IPS DF 19.7 (cell line): ENCODE measurements at places on chromosomes 12 and 14.
A peak's percentile ranks its signal among the peaks of the same experiment; 100 is the strongest.

- no peak for DNase-seq
These were observed at the start of gene MDGA2 for GRCh38 chr14:47675466-47676314. MDGA2 (minus strand) TSS chr14:47675605.

GRCh38 chr12:29616664-29617406 is 119.3 kb upstream of the OVCH1 start:
- DNase-seq = no peak

GRCh38 chr14:92414690-92415445 is 91.9 kb downstream of the SLC24A4 start:
- no peak for DNase-seq

- no peak for DNase-seq
These were observed 82.6 kb downstream of the VWF start for GRCh38 chr12:6041891-6042290.

DNA sequence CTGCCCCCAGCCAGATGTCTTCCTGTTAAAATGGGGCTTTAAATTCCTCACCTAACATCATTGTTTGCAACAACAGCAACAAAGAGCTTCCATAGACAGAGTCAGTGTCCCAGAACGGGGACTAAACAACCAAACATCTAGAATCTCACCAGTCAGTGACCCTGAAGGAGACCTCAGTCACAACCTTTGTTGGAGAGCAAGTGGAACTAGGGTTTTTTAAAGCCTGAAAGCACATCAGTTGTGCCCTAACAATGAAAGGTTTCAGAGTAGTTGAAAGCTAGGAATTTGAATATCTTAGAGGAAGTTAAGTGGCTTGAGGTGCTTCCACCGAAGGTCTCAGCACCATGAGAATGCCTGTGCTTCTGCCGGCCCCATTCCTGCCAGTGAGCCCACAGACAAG is 5.0 kb upstream of the ALDH2 start:
- DNase-seq = no peak

DNA sequence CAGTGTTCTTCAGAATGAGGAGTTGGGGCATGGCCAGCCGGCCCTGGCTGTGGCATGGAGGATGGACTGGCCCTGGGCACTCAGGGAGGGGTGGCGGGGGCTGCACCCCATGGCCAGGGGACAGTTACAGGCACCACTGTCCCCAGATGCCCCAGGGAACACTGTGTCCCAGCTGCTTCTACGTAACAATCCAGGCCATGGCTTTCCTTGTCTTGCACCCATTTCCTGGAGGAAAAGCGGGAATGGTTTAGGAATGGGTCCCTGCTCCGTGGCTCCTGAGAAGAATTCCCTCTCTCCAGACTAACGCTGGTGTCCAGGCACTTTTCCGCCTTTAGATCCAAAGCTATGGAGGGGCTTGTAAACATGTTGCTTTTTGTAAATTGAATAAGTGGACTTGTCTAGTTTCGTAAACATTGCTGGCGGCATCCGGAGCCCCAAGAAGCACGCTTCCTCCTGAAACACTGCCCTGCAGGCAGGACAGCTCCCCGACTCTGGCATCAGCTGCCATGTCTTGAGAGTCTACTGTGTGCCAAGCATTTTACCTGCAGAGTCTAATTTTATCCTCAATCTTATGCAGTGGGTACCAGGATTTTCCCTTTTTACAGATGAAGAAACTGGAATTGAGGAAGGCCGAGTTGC is 238.3 kb downstream of the SLC41A2 start:
- no peak for DNase-seq

- DNase-seq = no peak
These were observed 55.8 kb upstream of the CCDC175 start for GRCh38 chr14:59632381-59632780.

GRCh38 chr12:50545213-50545612 is 40.4 kb downstream of the DIP2B start:
- DNase-seq = no peak

GRCh38 chr14:95774265-95775160 is 60.6 kb upstream of the TCL1A start:
- DNase-seq = peak; percentile 50

GRCh38 chr14:55805250-55805649 is 225.2 kb downstream of the KTN1 start:
- DNase-seq = no peak

DNA sequence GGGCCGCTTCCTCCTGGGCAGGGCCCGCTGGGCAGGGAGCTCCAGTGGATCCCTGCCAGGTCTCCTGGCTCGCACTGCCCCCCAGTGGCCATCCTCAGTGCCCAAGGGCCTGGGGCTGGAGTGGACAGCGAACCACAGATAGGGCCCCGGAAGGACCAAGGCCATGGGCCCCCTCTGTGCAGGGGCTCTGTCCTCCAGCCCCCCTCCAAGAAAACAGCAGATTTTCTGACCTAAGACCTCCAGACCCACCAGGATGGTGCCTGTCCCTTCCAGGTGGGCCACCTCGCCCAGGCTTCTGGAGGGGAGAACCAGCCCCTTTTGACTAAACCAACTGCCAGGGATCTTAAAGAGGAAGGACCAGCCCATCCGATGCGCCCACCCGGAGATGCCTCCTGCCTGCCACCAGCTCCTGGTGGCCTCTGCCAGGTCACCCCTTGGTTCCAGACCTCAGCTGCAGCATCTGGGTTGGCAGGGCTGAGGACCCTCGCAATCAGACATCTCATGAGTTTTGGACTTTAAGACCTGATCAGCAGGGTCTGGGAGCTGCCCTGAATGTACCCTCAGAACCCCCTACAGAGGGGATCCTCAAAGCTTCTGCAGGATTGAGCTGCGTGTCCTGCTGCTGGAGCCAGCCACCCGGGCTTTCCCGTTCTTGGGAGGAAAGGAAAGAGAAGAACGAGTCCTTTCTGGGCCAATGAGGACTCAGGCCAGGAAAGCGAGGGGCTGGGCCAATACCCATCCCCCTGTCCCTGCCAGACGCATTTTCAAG is 325.8 kb upstream of the DIO3 start:
- DNase-seq = no peak

DNA sequence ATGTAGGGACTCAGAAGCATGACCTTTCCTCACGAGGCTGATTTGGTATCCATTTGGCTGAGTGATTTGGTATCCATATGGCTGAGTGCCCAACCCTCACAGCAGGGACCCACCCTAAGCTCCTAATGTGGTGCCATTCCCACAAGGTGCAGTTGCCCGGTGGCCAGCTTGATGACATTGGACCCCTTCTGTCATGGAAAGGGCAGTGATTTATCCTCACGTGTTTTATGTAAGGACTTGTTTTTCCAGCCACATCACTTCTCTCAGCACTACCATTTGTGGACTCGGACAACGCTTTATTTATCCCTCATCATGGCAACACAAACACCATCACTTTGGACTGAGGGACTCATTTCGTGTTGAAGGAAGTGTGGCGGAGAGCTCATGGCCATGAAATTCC is 8.5 kb upstream of the CDC42BPB start:
- DNase-seq = no peak

GRCh38 chr14:104356020-104356737 is 217.8 kb downstream of the KIF26A start:
- no peak for DNase-seq

- DNase-seq = no peak
These were observed 45.6 kb downstream of the RNFT2 start for GRCh38 chr12:116783525-116784237.

DNA sequence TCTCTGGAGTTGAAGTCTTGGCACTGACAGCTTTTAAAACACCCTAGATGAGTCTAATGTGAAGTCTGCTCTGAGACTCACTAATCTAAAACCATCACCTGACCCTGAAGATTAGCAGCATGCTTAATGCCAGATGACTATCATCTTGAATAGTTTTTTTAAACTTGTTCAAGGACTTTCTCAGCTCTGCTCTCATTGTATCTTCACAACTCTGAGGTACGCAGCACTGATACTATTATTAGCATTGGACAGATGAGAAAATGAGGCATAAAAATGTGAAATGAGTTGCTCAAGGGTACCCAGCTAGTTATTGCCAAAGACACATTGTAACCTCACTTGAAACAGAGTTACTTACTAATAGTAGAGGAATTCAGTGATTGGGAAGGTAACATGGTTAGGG is 4.8 kb downstream of the SLC38A1 start:
- DNase-seq = no peak

GRCh38 chr12:54998958-54999510 is 14.5 kb upstream of the TESPA1 start:
- no peak for DNase-seq

- no peak for DNase-seq
These were observed 216.0 kb upstream of the DAAM1 start for GRCh38 chr14:58972233-58973017.

DNA sequence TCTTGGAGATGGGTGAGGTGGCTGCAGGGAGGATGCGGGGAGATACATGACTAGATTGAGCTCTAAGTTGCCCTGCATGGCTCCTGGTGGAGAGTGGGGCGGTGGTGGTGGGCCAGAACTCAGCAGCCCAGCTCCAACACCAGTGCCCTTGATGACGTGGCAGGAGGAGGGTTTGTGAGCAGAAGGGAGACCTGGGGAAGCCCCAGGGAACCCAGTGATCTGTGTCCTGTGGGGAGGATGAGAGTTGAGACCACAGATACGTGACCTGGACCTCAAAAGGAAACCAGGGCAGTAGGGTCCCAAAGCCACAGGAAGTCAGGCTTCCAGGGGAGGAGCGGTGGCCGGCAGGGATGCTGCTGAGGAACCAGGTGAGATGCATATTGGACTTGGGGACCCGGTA is 989.1 kb upstream of the TMEM132C start:
- DNase-seq = no peak

- DNase-seq = no peak
These were observed 619.2 kb upstream of the LRFN5 start for GRCh38 chr14:40987481-40987880.

- DNase-seq = no peak
These were observed 19.0 kb upstream of the KRAS start for GRCh38 chr12:25269701-25270100.

DNA sequence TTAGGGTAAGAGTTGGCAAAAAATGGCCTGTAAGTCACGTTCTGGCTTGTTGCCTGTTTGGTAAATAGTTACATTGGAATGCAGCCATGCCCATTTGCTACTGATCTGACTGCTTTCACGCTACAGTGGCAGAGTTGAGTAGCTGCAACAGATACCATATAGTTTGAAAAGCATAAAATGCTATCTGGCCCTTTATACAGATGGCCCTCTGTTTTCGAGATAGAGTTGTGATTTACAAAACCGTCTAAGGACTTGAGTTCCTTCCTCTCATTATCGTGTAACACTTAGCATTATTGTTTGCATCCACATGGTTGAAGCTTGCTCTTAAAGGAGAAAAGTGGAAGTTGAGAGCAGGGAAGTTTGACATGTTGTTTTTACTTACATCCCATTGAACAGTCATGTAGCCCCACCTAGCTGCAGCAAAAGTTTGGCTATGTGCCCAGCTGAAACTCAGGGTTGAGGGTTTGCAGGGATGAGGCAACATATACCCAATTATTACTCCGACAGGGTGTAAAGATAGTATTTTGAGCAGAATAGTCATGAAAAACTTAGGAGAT is 11.3 kb upstream of the SCFD1 start:
- no peak for DNase-seq

DNA sequence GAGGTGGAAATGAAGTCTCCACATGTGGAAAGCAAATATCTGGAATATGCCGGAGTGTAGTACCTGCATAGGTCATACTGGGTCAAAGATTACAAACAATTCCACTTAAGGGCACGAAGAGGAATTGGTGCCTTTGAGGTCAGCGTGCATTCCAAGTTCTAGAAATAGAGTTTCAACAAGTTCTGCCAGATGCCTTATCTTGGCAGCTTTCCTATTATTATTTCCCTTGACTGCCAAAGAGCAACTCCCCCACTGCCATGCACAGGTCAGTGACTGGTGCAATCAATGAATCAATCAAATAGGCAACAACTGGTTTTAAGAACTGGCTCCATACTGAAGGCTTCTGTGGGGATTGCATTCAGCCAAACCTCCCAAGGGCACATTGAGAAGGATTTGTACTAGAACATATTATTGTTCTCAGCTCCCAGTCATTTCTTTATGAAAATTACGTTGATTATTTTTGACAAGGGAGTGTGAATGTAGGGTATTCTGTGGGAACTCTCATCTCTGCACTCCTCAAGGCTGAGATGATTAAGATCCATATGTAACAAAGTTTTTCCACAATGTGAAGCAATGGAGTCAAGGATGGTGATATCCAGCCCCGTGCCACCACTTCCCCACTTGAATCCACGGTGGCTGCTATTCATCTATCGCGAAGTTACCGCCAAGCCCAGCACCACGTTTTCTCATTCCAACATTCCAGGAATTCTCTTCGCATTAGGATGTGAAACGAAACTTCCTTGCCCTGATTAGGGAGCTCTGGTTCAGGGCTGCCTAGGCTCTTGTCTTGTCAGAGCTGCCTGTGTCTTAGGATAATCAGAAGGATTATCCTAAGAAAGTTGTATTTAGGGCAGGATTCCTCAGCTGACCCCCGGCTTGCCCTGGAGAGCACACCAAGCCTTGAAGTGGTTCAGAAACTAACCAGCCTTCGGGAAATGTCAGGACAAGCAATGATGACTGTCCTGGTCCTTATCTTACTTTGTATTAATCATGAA is 115.1 kb upstream of the PCED1B start:
- DNase-seq = peak; percentile 69

GRCh38 chr12:23528316-23528715 is 421.2 kb downstream of the SOX5 start:
- no peak for DNase-seq

- DNase-seq = no peak
These were observed 23.0 kb upstream of the EIF2B2 start for GRCh38 chr14:74979442-74980397.

DNA sequence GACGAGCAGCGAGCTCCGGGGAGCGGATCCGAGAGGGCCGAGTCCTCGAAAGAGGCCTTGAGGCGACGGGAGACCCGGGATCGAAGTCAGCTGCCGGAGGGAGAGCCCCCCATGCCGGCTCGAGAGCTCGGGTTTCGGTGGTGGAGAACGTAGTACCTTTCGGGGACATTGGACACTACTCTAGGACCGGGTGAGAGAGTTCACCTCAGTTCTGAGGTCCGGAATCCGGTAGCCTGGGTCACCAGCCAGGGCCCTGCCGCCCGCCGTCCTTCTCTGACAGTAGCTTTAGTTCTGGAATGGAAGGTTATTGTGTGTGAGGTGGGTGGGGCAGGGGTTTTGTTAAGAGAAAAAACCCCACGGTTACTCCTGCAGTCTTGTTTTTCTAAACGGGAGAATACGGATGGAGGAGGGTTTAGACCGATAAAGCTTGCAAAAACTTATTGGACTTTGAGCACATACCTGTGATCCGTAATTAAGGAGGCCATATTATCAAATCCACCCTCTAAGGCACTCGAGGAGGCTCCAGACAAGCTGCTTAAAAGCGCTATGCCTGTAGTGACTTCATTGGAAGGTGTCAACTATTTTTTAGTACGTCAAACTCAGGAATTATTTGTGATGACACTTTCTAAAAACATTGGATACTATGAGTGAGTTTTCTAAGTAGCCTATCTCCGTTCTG is 765 bp downstream of the SCYL2 start:
- DNase-seq = no peak

- no peak for DNase-seq
These were observed 415.2 kb upstream of the OR4E1 start for GRCh38 chr14:22088614-22089342.

DNA sequence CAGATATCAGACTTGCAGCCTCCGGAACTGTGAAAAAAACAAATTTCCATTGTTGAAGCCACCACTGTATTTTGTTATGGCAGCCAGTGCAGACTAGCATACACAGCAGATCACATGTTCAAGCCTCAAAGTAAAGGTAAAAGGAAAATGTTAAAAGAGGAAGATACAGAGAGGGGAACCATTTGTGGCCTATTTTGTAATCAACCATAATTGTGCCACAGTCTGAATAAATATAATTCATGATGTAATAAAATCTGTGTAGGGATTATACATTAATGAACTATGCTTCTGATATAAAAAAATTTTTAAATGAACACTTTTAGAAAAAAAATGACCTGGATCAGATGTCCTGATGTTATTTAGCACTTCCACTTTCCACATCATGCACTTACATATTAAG is 79.6 kb downstream of the SLC16A7 start:
- DNase-seq = no peak

GRCh38 chr14:21096978-21097635 is 1.3 kb downstream of the ZNF219 start:
- DNase-seq = no peak
